Spinal cord (tissue), 10 donors: ENCODE measurements at places on chromosomes 4 and X.

GRCh38 chr4:145583191-145584055, 35.8 kb upstream of the MMAA start:
- no peak for DNase-seq

GRCh38 chr4:19936476-19936875, 315.2 kb upstream of the SLIT2 start:
- DNase-seq = no peak

DNA sequence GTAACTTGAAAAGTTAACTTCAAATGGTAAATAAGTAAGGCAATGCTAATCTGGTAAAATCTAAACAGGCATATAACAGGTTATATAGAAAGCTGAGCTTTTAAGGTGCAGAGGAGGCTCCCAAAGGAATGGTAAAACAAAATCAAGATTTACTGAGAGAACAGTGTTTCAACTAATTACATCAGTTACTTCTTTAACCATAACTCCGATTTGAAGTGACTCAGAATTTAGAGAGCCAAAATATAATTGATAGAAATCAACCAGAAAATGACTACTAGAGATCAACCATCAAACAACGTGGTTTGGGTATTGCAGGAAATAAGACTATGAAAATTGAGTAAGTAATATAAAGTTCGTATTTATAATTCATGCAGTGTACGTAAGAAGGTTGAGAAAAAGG, 6.9 kb downstream of the G3BP2 start:
- no peak for DNase-seq

DNA sequence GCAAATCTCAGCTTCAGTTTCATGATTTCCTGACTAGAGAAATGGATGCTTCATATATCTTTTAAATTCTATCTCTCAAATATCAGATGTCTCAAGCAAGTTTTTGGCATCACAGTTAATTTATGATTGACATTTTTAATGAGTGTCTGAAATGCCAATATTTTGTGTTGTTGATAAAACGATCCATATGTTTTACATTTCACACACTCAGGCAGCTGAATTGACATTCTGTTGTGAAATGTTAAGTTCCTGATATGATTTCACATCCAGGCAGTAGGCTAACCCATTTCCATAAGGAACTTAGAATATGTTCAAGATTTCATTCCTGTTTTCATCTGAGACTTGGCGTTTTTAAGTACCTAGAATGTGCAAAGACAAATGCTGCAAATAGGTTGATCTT, 650.6 kb downstream of the PCDH18 start:
- DNase-seq = no peak

DNA sequence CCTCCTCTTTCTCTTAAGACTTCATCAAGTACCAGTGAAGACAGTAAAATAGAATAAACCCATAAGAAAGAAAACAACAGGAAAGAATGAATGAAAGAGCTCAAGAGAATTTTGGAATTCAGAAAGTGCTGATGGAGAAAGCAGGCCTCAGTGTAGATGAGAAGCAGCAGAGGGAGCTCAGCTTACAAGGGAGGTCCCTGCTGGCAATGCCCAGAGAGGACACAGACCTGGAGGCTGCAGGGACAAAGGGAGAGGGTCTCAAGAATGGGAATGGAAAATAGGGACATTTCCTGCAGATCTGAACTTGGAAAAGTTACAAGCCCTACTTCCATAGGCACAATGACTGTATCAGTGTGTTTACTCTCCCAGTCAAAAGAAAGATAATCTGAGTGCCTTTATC, 64.5 kb upstream of the MAGEA10 start:
- no peak for DNase-seq

DNA sequence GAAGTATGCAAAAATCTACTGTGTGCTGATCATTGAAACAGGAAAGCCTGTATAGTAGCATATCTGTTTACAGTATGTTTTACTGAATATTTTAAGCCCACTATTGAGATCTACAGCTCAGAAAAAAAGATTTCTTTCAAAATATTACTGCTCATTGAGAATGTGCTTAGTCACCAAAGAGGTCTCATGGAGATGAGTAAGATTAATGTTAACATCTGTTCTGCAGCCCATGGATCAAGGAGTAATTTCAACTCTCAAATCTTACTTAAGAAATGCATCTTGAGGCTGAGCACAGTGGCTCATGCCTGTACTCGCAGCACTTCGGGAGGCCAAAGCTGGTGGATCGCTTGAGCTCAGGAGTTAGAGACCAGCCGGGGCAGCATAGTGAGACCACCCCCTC, 3.3 kb downstream of the RNF4 start:
- no peak for DNase-seq

DNA sequence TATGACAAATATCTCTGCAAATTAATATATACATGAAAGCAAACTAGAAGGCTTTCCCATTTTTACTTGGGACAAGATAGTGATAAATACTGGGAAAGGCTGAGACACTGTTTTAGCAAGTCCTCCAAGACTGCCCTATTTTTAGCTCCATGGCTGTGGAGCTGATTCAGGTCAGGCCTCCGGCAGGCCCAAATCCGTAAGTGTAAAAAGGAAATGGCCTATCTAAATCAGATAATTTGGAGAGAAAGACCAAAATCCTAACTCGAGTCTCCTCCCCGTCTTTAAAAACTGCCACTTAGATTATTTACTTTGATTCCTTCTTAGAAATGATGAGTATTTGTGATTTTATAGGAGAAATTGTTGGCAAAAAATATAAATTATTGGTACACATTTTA, 2.9 kb downstream of the OTUD4 start:
- no peak for DNase-seq

DNA sequence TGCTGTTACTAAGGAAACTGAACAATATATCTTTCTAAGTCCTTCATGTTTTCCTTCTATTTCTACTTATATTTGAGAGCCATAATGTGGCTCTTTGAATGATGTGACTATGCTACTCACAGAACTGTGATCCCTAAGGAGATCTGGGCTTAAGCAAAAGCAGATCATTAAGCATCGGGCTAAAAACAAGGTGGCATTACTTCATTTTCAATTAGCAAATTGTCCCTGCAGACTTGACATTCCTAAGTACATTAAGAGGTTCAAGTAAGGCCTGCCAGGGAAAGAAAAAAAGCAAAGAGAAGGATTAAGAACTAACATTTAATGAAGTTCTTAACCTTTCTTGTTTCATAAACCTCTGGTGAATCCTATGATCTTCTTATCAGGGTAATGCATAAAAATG, 447.6 kb downstream of the PDGFC start:
- peak; percentile 36 for DNase-seq

- DNase-seq = no peak
These were observed 90.1 kb upstream of the RPL34 start for GRCh38 chr4:108529984-108530905.

DNA sequence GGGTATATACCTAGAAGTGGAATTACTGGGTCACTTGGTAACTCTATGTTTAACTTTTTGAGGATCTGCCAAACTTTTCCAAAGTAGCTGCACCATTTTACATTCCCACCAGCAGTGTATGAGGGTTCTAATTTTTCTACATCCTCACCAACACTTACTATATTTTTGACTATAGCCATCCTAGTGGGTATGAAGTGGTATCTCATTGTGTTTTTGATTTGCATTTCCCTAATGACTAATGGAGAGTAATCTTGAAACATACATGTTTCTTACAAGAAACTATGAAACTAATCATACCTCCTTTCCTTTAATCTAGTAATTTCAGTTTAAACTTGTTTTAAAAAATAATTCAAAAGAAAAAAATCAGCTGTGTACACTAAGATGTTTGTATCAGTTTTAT, 17.9 kb downstream of the BCLAF3 start:
- no peak for DNase-seq

GRCh38 chrX:133661962-133662839, 246.9 kb upstream of the GPC4 start:
- DNase-seq = no peak

- peak; percentile 6 for DNase-seq
These were observed 48.2 kb upstream of the UXT start for GRCh38 chrX:47707031-47707780.

DNA sequence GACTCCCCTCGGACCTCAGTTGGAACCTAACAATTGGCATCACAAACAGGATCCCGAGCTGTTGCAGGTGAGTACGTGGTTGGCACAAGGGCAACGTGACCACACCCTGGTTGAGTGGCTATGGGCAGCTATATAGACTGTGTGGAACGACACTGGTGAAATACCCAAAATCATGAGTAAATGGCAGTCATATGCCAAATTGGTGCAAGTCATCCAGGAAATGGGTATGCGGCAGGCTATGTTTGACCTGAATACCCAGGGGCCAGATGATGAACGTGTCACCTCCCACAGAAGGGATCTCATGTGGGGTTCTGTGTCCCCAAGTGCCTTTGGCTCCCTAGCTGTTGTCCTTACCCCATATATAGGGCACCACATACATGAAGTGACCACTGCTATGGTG, 53.2 kb upstream of the CCDC149 start:
- no peak for DNase-seq

- DNase-seq = no peak
These were observed 73.4 kb downstream of the HPRT1 start for GRCh38 chrX:134533352-134533751.

DNA sequence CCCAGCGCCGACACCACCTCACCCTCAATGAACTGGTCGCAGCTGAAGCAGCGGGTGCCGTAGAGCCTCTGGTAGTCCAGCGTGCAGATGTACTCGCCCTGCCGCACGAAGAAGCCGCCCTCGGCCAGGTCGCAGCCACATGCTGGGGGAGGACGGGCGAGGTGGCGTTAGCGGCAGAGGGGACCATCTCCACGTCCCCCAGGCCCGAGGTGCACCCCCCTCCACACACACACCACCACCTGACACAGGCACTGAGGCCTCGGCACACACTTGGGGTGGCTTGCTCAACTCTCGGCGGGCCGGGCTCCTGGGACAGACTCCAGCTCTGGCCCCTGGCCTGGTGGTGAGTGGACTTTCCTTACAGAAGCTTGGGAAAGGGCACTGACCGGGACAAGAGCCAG, 61.5 kb downstream of the ABLIM2 start:
- DNase-seq = no peak

- no peak for DNase-seq
These were observed 325.9 kb downstream of the EPHA5 start for GRCh38 chr4:65344278-65344825.

DNA sequence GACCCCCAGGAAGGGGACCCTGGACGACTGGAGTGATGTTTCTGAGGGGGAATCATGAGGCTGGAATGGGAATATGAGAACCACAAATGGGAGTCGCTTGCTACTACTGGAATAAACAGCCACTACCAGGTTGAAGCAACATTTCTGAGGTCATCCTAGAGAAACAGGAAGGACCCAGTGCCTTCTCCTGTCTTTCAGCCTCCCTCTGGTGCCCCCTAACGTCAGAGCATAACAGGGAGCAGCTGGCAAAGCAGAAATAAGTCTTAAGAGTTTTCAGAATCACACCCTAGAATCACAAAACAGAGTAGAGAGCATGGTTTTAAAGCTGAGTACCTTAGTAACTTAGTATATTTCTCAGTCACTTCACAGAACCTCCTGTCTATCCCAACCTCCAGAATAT, 347.8 kb upstream of the PITX2 start:
- DNase-seq = no peak

DNA sequence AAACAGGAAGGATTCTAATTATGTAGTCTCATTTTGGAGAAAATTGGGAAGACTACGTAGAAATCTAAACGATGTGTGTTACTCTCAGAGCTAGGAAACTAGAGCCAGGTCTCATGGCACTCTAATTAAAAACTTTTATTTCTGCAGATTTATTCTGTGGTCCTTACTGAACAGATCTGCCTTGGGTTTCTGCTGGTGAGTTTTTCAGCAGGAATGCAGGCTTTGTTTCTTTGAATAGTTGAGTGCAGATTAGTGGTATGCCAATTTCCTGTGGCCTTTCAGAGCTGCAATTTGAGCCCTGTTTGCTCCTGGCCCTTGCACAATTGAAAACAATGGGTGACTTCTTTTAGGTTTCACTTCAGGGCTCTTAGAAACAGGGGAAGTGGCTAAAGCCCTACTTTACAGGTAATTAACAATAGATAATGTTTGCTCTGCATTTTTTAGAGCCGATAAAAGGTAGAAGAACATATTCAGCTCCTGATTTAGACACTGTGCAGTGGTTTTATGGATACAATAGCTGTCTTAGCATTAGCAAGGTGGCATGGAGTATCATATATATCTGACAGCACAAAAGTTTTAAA, 21.8 kb downstream of the SPRY1 start:
- DNase-seq = peak; percentile 62
